Right renal cortex interstitium (tissue), 3 donors: ENCODE measurements at places on chromosomes 12 and 14. TPM values are rescaled to one million over a fixed set of nuclear protein-coding genes. Genes with fewer than 3 reads are reported as not detected.

Gene SYNE3
- polyA plus RNA-seq, result 2.2 TPM

Gene ANKS1B
- 4.3 TPM for polyA plus RNA-seq

Gene RTRAF
- polyA plus RNA-seq, result 323 TPM

Gene HCFC2
- polyA plus RNA-seq, result 17.6 TPM

Gene AQP2
- polyA plus RNA-seq, result 104 TPM

Gene SPX
- polyA plus RNA-seq, result 14.7 TPM

Gene STAC3
- polyA plus RNA-seq, result 4.2 TPM

Gene LHX5
- polyA plus RNA-seq, result not detected

Gene SLC8B1
- polyA plus RNA-seq, result 11.6 TPM

Gene CMKLR1
- 4.3 TPM for polyA plus RNA-seq

DNA sequence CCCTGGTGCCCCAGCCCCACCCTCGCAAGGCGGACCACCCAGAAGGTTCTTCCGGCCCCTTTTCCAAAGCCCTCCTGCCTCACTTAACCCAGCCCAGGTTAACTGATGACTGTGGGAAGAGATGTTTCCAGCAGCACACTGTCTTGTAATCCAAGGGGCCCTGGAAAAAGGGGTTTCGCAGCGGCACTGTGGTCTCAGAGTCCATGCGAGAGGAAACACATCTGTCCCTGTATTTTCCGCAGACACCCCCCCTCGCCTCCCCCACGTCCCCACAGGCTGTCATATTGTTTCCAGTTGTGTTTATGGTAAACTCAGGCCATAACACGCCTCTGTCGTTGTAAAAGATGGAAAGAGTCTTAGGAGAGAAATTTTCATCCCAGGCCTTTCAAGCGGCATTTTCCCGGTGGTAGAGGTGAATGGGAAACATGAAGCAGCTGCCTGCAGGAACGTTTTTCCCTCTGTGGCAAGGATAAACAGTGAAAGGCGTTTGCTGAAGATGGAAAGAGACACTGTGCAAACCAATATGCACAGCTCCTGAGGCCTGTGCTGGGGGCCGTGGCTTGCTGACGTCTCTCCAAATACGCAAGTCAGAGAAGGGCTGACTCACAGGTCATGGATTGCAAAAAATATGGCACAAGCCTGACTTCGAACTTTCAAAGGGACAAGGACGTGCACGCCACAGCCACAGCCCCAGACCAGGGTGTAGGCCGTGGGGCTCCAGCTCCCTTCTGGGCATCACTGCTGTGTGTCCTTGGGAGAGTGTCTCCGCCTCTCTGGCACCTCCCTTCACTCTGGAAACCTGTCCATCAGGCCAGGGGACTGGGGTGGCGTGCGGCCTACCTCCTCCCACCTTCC lies 22.5 kb upstream of the FZD10 start:
- no peak for DNase-seq

- no peak for DNase-seq
These were observed 21.9 kb downstream of the HIP1R start for GRCh38 chr12:122856999-122857671.

- DNase-seq, result no peak
These were observed 53.7 kb downstream of the GALNT4 start for GRCh38 chr12:89470741-89471509.

DNA sequence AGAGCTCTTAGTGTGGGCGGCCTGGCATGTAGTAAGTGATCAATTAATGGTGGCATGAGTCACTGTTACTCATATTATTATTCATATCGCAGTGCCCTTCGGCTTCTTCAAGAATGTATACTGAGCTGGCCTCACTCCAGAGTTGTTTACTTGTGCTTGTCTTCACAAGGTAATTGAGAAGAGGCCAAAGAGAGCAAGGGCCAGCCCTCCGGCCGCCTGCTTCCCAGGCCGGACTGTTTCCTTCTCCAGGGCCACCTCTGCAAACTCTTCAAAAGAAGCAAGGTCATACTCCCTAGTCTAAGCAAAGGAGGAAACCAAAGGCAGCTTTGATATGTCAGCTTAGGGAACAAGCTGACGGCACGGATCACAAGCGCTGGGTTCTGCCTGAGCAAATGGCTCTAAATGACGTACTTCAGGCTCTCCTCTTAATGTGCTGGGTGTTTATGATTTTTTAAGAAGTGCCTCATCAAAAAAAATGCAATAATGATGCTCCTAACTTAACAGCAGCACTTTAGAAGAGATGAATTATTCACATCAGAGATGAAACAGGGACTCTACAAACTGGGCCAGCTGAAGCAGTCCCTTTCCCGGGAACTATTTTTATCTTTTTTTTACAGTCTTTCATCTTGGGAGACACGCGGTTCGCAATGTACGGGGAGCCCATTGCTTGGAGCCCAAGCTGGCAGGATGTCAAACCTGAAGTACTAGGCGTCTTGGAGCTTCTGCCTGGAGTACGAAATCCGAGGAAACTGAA lies 65.6 kb upstream of the DLK1 start:
- no peak for DNase-seq

DNA sequence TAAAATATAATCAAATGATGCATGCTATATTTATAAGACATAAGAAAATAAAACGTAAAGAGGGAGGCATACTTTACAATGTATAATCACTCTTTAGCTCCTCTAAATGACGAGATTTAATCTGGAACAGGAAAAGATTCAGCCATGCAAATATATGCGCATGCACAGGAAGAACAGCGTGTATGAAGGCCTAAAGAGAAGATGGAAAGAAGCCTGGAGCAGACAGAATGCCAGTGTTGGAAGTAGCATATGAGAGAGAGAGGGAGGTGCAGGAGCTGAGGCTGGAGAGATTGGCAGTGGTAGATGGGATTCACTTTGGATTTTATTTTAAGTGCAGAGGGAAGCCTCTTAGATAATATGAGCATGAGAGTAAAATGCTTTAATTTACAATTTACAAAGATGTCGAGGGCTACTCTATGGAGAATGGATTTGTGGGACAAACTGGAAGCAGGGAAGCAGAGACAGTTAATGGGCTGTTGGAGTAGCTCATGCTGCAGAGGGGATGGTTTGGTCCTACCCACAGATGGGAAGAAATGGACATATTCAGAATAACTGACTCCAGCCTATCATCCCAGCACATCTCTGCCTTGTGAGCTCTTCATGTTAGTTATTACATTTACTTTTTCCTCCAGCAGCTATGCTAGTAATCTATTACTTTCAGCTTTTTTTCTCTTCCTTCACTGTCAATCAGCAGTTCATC lies 411.1 kb downstream of the TMTC2 start:
- no peak for DNase-seq

- peak; percentile 12 for DNase-seq
These were observed 939 bp downstream of the NPC2 start for GRCh38 chr14:74491956-74492775.

- DNase-seq, result no peak
These were observed 66.5 kb downstream of the PLEKHG7 start for GRCh38 chr12:92769124-92769901.

DNA sequence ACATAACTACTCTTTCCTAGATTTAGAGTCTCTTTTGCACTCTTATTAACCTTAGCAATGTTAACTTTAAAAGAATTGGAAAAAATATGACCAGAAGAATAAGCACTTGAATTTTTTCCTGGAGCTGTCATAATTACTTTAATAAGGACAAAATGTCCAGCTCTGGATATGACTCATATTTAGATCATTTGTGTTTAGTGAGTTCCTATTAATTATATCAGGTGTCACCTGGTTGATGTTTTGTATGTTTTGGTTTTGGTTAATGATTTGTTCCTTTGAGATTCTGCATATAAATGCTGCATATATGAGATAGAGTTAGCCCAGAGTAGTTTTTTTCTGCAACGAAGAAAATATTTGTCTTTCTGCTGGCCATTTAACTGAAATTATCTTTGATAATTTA lies 5.1 kb downstream of the CLECL1 start:
- no peak for DNase-seq

- no peak for DNase-seq
These were observed 23.6 kb downstream of the RHOF start for GRCh38 chr12:121769831-121770301.

DNA sequence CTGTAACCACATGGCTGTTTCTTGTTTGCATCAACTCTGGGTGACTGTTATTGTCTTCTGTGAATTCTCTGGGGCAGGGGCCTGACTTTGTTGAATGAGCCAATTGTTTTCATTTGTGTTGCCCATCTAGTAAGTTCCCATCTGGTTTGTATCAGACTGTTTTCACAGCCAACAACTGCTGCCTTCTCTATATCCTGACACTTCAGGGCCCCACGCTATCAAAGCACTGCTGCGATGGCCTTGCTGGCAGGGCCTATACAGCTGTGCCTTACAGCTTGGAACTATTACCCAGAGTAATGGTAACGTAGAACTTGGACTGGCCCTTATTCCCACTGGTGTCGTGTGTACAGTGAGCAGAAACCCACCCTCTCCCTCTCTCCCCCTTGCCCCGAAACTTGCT lies 104.3 kb upstream of the DACT1 start:
- no peak for DNase-seq

DNA sequence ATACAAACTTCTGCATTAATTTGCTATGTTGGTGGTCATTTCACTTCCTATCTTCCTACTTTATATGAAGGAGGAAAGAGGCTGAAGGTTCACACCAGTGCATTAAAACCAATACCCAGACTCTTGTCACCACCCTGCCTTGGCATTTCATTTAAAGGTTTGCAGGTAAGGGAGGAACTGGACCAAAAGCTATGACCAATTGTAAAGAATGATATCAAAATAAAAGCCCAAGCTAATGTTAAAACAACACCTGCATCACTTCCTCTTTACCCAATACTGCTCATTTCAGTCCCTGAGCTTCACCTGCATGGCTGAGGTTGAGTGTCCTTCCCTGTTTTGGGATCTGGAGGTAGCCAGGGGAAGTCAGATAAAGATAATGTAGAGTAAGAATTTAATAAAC lies 47.2 kb upstream of the TMEM233 start:
- DNase-seq, result no peak

DNA sequence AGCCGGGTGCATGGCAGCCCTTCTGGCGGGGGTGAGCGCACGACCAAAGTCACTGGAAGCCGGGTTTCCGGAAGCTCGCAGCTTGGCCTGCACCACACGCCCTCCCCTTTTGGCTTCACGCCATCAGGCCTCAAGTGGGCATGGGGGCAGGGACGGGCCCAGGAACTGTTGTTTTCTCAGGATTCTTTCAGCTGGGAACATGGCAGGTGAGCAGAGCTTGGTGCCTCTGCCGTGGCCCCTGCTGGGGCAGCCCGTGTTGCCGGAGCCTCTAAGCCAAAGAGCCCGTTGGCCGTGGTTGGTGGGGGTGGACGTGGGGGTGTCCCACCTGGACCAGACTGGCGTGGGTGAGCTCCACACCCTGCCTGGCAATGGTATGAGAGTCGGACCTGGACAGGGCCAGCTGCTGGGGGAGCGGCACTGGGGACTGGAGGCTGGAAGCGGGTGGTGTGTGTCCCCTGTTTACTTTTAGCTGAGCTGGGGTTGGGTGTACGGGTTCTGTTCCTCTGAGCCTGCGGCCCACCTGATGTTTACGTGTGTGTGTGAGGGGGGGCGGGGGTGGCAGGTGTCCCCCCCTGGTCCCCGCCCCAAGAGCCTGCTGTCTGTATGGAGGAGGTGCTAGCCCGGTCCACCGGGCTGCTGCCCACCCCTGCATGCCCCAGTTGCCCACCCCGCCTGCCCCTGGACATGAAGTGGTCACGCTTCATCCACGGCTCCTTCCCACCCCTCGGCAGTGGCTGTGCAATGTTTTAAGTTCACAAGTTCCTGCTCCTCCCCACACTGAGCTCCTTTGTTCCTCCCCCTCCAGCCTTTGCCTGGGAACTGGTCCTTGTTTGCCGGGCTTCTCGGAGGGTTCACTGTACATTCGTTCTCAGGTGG lies 28.7 kb upstream of the PLD4 start:
- no peak for DNase-seq

- no peak for DNase-seq
These were observed 25.4 kb upstream of the ETV6 start for GRCh38 chr12:11624116-11624515.

DNA sequence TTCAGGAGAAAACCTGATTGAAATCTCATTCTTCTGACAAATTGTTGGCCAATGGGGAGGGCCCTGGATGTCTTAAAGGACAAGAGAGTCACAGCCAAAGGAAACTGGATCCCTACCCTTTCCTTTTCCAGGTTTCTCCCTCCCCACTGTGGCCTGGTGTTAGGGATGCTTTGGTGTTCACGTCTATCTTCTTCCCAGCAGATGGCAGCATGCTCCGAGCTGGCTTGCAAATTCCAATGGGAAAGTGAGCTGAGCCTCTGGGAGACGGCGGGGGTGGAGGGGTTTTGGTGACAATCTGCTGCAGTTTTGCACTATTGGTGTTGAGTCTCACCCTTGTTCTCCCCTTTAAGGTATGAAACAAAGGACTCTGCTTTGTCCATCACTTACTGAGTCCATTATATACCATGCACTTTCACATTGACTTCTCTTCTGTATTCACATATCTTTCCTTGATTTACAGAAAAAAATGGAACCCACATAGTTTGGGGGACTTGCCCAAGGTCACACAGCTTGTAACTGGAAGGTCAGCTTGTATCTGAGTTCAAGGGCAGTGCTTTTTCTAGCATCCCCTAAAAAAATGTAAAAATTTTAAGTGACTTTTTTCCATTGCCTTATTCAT lies 39.3 kb downstream of the CCDC177 start:
- DNase-seq, result no peak

DNA sequence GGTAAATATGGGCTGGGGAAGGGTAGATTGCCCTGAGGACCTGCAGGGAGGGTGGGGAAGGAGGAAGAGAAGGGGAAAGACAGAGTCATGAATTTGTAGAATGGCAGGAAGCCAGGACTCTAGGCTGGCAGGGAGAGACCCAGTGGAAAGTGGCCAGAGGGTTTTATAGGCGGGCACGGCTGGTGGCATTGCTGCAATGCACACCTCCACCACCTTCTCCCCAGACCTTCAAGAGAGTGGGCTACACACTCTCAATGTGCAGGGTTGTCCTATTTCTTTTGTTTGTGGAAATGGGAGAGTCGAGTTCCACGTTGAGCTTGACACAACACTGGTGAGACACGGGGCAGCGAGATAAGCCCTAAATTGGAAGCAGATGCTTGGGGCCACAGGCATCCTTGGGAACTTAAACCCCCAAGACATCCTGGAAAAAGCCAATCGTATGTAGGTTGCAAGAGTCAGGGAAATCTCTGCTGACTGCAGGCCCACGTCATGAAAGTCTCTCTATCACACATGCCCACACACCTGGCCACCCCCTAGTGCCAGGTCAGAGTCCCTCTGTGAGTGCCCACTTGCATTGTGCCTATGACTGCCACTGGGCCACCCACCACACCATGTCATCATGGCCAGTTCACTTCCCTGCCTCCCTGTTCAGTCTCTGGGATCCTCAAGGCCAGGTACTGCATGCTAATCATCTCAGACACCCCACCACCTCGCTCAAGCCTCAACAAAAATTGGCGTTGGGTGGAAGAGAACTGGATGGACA lies 38.0 kb upstream of the BDKRB2 start:
- DNase-seq, result no peak
